Testis (tissue), 5 donors: ENCODE measurements at places on chromosomes 3 and 15.

DNA sequence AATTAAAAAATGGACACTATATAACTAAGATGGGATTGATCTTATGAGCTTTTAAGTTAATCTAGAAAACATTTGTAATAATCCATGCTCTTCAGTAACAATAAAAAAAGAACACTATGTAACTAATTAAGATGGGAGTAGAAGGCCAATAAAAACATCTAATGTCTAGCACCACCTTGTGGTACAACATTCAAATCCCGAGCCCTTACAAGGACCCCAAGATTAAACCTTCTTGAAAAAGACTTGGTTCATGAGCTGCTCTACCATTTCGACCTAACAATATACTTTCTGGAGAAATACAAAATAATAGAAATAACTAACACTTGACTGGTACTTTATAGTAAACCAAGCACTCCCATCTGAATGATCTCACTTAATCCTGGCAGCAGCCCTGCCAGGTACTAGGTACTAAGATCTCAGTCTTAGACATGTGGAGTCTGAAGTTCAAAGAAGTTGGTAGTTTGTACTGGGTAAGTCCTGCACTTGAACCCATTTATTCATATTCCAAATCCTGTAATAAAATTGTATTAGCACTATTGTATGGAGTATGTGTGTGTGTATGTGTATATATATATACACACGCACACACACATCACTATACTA, 21.8 kb downstream of the METTL6 start:
- DNase-seq = peak; percentile 55

DNA sequence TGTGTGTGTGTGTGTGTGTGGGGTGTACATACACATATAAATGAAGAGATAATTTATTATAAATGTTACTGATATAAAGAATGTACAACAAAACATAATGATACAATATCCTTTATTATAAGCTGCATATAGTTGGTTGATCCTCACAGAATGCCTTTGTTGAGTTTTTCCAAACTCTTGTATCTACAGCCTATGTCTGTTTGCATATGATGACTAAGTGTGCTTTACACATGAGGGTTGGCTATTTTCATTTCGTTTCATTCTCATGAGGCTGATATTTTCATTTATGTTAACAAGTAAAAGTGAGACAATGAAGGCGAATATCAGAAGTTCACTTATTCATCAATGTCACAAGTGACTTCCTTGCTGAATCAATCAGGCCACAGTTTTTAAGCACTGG, 45.1 kb downstream of the TM2D3 start:
- DNase-seq = no peak

GRCh38 chr3:14539742-14540491, at the start of gene GRIP2:
Gene GRIP2, minus strand, starts transcription at chr3:14540342. Its CDS starts 34 bp downstream, at chr3:14540308.
- DNase-seq = no peak

GRCh38 chr3:121467085-121467484, 78.7 kb downstream of the POLQ start:
- no peak for DNase-seq

DNA sequence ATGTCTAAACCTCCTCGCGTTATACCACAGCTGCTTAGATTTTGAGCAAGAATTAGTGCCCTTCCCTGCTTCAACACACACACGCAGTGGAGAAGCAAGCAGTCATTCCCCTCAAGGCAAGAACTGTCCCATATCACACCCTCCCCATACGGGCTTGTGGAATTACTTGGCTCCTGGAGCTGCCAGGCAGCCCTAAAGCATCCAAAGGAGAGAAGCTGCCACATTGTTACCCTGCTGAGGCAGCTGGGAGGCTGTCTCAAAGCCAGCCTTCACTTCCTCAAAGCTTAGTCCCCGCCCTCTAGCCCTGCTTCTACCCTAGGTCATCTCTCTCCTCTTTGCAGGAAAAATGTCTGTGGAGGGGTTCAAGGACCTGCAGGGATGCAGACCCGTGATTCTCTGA, 153.4 kb downstream of the RORA start:
- peak; percentile 34 for DNase-seq

- peak; percentile 92 for DNase-seq
These were observed 8.1 kb downstream of the FAM131A start for GRCh38 chr3:184345317-184346144.

DNA sequence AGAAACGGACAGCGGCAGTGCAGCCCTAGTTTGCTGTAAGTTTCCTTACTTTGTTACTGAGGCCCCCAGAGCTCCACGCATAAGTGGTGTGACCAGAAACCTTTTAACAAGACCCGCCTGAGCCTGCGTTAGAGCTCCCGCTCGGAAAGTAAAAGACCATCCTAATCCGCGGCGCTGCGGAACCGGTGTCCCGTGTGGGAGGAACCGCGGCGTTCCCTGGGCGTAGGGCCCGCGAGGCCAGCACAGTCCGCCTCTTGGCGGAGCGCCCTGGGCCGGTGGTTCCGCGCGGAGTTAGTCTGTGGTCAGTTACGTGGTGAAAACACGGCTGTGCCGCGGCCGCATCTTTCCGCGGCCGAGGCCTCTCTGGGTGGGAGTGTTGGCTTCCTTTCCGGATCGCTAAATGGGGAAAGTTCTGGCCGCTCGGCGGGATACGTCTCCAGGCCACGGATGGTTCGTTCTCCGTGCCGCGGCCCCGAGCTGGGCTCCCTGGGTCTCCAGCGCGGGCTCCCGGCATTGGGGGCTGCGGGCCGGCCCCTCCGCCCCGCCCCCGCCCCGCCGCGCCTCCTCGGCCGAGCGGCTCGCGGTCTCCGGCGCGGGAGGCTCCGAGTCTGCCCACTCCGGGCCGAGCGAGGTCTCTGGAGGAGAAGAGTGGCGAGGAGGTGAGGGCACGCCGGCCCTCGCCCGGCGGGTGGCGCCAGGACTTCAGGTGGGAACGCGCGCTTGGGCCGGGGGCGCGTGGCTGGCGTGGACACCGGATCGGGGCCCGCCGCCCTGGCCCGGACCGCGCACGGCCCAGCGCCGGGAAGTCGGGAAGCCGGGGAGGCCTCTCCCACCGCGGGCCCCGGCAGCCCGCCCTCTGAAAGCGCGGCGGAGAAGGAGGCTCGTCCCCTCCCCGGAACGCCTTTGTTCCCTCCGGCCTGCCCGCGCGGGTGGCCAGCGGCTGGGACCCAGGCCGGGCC, 754 bp downstream of the B3GNT5 start:
- peak; percentile 79 for DNase-seq

DNA sequence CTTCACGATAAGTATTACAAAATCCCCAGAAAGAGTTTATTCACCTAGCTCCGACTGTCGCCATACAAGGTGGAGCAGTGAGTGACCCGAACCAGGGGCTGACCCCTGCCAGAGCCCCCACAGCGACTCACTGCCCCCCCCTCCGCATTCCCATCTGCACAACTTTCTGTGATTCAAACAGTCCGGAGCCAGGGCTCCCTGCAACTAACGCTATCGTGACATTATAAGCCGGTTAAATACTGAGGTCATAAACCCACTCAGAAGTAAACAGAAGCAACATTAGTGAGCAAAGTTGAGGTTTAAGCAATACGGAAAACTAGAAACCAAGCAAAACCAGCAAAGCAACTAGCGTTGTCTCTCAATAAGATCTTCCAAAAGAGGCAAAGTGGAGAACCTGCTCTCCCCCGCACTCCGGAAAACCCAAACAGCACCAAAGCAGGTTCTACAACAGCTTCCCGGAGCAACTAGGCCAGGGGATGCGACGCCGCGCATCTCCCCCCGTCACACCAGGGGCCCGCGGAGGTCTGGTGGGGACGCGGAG, 642 bp downstream of the SCAP start:
- DNase-seq = peak; percentile 38

- DNase-seq = no peak
These were observed 7.1 kb downstream of the CSPG5 start for GRCh38 chr3:47571391-47572175.

- DNase-seq = no peak
These were observed 229.0 kb downstream of the MAGI1 start for GRCh38 chr3:65809641-65810150.

DNA sequence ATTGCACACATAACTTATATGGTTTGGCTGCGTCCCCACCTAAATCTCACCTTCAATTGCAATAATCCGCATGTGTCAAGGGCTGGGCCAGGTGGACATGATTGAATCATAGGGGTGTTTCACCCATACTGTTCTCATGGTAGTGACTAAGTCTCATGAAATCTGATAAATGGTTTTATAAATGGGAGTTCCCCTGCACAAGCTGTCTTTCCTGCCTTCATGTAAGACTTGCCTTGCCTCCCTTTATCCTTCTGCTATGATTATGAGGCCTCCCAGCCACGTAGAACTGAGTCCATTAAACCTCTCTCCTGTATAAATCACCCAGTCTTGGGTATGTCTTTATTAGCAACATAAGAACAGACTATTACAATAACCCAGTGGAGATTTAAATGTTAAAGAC, 653.9 kb downstream of the ROBO1 start:
- DNase-seq = no peak
